ENCODE measurements at places on chromosomes 12 and 14.

- peak; percentile 60 for DNase-seq
These were observed 23.3 kb downstream of the DMAC2L start for GRCh38 chr14:50335389-50335788.

- DNase-seq = peak; percentile 76
These were observed 2.6 kb upstream of the SOCS2 start for GRCh38 chr12:93569656-93570551.

- no peak for DNase-seq
These were observed 46.1 kb downstream of the KIF26A start for GRCh38 chr14:104184506-104184905.

GRCh38 chr14:59869381-59870255, 958 bp downstream of the RTN1 start:
- peak; percentile 47 for DNase-seq

DNA sequence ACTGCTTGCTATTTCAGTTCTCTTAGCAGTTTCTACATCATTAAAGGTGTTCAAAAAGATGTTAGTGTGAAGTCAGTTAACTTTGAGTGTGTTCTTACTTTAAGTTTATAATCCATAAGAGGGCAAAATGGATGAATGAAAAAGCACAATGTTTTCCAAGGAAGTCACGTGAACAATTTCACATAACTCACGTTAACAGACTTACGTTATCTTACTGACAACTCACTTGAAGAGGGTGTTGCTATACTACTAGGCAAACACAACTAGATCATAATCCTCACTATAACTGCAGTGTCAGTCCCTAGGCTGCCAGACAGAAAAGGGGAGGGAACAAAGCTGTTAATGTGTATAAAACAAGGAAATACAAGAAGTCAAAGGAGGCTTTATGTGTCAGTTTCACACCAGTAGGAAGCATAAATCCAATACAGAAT, 6.4 kb downstream of the SLC2A13 start:
- DNase-seq = no peak

DNA sequence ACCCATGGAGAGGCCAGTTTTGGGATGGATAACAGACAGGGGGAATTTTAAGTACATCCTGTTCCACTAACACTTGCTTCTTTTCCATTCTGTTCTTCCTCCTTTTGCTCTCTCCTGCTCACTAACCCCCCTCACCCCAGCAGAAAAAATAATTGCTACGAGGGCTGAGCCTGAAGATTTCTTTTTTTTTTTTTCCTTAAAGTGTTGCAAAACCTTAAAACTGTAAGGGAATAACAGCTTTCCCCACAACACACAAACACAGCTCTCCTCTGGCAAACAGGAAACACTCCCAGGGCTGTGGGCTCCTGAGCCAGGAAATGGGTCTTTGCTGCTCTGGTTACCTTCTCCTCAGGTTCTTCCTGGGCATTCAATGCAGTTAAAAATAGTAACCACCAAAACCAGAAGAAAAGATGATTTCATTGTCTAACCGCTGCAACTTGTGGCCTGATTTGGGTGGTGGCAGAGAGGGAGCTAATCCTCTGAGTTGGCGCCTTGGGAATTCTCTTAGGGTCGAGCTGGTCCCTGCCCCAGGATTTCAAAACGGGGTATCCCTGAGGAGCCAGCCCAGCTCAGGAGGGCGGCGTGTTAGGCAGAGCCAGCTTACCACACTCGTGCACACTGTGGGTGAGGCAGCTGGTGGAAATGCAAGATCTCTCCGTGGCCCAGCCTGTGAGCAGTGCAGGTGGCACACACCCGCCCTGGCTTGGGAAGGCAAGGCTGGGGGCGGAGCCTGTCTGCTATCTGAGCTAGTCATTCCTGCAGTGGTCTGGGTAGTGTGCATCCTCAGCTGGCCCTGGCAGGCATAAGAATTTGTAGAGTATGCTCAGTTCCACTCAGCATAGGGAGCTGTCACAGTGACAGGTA, 17.1 kb upstream of the EMP1 start:
- DNase-seq = no peak

DNA sequence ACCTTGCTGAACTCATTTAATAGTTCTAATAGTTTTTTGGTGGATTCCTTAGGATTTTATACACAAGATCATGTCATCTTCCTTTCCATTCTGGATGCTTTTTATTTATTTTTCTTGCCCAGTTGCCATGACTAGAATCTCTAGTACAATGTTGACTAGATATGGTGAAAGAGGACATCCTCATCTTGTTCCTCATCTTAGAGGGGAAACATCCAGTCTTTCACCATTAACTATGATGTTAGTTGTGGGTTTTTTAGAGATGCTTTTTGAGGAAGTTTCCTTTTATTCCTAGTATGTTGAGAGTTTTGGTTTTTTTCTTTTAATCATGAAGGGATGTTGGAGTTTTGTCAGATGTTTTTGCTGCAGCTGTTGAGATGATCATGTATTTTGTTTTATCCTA, 8.7 kb downstream of the ANKRD13A start:
- DNase-seq = no peak

GRCh38 chr14:24272467-24272866, 1.1 kb upstream of the RABGGTA start:
- DNase-seq = no peak

DNA sequence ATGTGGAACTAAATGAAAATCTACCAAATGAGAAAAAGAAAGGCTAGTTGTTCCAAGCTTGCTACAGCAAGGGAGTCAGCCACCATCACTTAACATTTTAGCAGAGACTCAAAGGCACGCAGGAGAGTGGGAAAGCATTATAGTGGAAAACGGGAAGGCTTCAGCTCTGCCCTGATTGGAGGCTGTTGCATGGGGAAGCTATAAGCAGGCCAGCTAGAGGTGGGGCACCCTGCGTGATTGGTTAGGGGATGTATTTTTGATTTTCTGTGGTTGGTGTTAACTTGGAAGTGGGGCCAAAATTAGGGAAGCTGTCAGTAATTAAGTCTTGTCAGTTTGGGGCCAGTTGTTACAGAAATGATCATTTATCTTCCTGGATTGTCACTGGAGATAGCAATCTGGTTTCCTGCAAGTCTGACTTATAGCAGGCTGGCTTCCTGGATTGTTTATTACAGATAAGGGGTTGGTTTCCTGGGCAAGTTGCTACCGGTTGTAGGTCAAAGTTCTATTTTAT, 93.9 kb downstream of the FAR2 start:
- DNase-seq = no peak

- no peak for DNase-seq
These were observed 80.5 kb upstream of the GARIN6 start for GRCh38 chr12:99567072-99567471.

DNA sequence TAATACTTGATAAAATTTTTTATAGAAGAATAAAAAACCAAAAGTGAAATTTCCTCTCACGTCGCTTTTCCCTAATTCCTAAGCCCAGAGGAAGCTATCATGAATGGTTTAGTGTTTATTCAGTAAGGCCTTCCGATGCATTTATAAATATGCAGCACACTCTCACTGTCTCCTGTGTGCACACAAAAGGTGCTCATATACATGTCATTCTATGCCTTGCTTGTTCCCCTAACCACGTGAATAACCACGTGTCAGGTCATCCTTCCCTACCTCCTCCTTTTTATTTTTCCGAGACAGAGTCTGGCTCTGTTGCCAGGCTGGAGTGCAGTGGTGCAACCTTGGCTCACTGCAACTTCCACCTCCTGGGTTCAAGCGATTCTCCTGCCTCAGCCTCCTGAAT, 29.6 kb downstream of the PIGH start:
- DNase-seq = no peak

- DNase-seq = no peak
These were observed 37.9 kb upstream of the DLK1 start for GRCh38 chr14:100688598-100689461.

- no peak for DNase-seq
These were observed 58.4 kb downstream of the SOX5 start for GRCh38 chr12:23891115-23891514.

DNA sequence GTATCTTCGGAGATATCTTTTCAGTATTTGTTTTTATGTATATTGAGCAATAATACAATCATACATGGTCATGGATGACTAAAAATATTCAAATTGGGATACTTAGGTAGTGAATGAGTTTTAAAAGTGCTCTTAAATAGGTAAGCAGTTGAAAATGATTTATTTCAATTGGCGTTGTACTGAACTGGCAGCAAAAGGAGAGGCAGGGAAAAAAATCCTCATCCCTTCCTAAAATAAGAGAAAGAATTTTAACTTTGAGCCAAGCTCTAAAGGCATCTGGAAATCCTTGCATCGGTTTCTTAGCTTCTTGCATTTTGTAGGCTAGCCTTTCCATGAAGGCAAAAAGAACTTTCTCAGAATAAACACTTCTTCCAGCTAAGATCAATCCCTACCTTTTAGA, 125.2 kb downstream of the MGST1 start:
- no peak for DNase-seq

DNA sequence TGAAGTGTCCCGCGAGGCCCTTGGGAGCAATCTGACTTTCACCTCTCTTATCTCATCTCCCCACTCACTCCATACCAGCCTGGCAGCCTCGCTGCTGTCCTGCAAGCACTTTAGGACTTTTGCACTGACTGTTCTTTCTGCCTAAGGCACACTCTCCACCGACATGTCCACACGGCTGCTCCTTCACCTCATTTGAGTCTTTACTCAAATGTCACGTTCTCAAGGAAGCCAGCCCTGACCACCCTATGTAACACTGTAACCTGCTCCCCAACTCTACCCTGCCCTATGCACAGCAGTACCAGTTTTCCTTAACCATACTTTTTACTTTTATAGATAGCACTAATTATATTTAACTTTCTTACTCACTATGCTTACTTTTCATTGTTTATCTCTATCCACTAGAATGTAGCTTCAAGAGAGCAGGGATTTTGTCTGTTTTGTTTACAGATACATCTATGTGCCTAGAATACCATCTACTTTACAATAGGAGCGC, 32.0 kb downstream of the PRKD1 start:
- DNase-seq = no peak

GRCh38 chr14:104180561-104181165, 42.3 kb downstream of the KIF26A start:
- DNase-seq = no peak

- DNase-seq = no peak
These were observed 353 bp upstream of the MAPK1IP1L start for GRCh38 chr14:55051165-55051422.

DNA sequence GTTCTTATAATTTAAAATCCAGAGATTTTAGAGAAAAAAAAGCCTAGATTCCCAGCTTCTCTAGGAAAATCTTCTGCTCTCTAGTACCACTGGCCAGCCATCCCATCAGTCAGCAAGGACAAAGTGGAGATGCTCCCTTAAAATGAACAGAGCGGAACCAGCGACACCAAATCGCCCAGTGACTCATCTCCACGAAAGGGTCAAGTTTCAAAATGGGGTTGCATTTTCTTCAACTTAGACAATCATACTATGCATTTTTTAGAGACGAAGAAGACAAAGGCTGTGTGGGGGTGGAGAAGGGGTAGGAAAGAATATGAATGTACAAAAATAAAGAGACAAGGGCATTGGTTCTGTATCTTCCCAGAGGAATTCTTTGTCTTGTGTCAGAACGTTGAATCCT, 212.0 kb downstream of the SLC15A4 start:
- DNase-seq = no peak

- no peak for DNase-seq
These were observed 12.4 kb downstream of the MGST1 start for GRCh38 chr12:16359512-16360491.

DNA sequence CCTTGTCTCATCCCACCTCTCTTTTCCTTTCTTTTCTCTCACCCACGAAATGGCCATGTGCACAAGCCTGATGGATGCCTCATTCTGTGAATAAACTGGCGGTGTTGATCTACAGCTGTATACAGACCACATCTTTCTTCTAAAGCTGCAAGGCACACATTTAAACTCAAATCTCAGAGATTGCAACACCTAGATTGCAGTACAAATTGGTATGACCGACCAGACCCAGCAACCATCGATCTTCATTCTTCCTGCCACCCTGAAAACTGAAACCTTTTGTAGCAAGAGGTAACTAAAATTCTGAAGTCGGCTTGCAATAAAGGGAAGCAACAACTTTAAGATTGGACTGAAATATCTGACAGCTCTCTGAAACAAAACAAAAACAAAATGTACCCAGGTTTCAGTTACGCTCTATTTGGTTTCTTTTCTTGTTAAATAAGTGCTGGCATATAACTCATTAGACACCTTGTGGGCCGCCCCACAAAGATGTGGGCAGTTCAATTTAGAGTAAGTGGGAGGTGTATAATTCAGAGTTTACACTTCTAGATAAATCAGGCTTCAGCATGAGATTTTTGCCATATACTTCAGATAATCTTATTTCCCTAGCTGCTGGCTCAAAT, 390.0 kb upstream of the NOVA1 start:
- no peak for DNase-seq

GRCh38 chr12:115756271-115756670, 521.2 kb downstream of the MED13L start:
- DNase-seq = no peak

DNA sequence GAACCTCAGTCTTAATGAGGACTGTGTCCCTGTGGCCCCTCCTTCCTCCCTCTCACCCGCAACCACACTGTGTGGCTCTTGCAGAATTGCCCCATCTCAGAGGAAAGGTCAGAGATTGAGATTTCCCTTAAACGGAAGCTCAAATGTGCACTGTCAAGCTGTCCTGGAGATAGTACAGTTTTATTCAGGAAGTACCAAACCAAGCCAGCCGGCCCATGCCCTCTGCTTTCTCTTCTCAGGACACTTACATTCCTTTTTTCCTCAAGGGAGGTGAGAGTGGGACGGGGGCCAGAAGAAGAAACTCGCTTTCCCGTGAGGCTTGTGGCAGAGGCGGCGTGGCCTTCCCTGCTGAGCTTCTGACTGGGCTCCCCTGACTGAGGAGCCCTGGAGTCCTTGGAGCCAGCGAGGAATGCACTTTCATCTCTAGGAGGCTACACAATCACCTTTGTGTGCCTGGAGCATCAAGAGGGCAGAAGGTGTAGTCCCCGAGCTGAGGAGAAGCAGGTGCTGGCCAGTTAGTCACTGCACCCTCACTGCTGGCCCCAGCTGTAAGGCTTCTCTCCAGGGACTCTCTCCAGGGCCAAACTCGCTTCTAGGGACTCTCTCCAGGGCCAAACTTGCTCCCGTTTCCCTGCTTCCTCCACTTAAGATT, 24.1 kb upstream of the ATP2A2 start:
- DNase-seq = no peak

- DNase-seq = no peak
These were observed 1387.5 kb downstream of the LRFN5 start for GRCh38 chr14:42994051-42994736.

DNA sequence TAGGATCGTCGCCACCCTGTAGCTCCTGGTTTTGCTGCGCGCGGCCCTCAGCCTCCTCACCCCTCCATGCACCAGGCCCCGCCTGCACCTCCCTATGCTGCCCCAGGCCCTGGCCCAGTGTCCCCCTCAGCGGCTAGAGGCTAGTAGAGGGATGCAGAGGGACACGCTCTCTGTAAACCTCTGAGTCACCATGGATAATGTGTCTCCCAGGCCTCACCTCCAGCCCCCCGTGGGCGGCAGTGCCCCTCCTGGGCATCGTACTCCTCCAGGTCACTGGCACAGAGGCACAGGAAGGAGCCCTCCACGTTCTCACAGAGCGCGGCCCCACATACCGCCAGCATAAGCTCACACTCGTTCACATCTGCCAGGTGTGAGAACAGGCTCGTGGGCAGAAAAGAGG, 12.3 kb downstream of the ISCA2 start:
- no peak for DNase-seq

GRCh38 chr12:92550661-92551060, 152.1 kb upstream of the PLEKHG7 start:
- no peak for DNase-seq

Measured in caudate nucleus (tissue), 63 donors.